ENCODE measurements at places on chromosomes 1 and 21. TPM values are rescaled to one million over a fixed set of nuclear protein-coding genes. Genes with fewer than 3 reads are reported as not detected.

DNA sequence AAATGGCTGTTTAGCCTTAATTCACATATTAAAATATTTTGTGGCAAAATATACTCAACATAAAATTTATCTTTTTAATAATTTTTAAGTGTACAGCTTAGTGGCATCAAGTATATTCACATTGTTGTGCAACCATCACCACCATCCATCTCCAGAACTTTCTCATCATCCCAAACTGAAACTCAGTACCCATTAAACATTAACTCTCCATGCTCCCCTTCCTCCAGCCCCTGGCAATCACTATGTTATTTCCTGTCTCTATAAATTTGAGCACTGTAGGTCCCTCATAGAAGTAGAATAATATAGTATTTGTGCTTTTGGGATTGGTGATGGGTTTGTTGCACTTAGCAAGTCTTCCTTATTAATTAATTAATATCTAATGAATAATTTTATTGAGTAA, 29.4 kb downstream of the CCN1 start:
- DNase-seq, result no peak

The ADORA3 gene
- total RNA-seq, result not detected

The GUCA2B gene
- not detected for total RNA-seq

The LIN28A gene
- total RNA-seq, result not detected

The COL8A2 gene
- total RNA-seq, result 0.78 TPM
